ENCODE measurements at places on chromosomes 5 and 9. TPM values are rescaled to one million over a fixed set of nuclear protein-coding genes. Genes with fewer than 3 reads are reported as not detected.

GRCh38 chr9:124270504-124271335 is 13.0 kb downstream of the NEK6 start:
- no peak for DNase-seq

- peak; percentile 51 for DNase-seq
Measured at GRCh38 chr5:115455301-115455707, 89.3 kb downstream of the FEM1C start.

ELOVL7 gene
- total RNA-seq, result 0.73 TPM

- no peak for DNase-seq
Measured at GRCh38 chr5:122022966-122023365, 55.1 kb downstream of the LOX start.

- DNase-seq, result no peak
Measured at GRCh38 chr5:65906256-65906655, 20.1 kb upstream of the ERBIN start.

KCNIP1 gene
- 0.76 TPM for total RNA-seq

- DNase-seq, result no peak
Measured at GRCh38 chr9:105359892-105360291, 87.9 kb upstream of the FSD1L start.

C7 gene
- not detected for total RNA-seq

GRCh38 chr5:95059636-95060035 is 225.3 kb downstream of the MCTP1 start:
- DNase-seq, result no peak

MOB3B gene
- total RNA-seq, result 0.47 TPM

SLC22A4 gene
- 25.0 TPM for total RNA-seq

SLC45A2 gene
- total RNA-seq, result not detected

CCL19 gene
- not detected for total RNA-seq

- no peak for DNase-seq
Measured at GRCh38 chr9:31136524-31136923, 1247.9 kb upstream of the ACO1 start.

LCN15 gene
- not detected for total RNA-seq

DNA sequence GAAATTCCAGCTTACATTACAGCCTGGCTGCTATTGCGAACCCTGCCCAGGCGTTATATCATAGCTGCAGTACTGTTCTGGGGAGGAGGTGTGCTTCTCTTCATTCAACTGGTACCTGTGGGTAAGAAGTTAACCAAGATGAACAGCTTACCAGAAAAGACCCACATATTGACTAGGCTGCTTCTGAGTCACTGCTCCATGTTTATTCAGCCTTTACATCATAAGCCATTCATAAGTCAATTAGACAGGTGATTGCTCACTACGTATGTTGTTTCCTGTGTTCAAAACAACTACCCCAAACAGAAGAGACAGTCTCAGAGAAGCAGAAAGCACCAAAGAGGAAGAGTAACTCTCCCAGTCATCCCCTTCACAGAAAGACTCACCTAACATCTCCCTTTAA is 34.7 kb upstream of the SLC22A5 start:
- peak; percentile 20 for DNase-seq

DNA sequence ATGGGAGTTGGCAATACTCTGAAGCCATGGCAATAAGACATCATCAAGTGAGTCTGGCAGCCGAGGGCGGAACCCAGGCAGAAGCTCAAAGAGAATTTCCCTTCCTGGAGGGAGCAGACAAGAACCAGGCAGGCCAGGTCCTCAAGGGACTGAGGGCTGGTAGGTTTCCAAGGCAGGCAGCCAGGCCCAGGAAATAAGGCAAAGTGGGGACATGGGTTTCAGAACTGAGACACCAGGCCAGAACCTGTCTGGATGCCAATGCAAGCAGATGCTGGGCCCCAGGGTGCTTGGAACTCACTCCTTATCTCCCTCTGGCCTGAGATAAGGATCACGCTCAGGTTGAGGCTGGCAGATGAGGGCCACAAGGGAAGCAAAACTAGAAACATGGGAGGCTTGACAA is 8.9 kb downstream of the TSSK1B start:
- no peak for DNase-seq

GRCh38 chr5:136766456-136766855 is 401.1 kb upstream of the TRPC7 start:
- DNase-seq, result no peak
